ENCODE measurements at places on chromosomes 1 and 21.

DNA sequence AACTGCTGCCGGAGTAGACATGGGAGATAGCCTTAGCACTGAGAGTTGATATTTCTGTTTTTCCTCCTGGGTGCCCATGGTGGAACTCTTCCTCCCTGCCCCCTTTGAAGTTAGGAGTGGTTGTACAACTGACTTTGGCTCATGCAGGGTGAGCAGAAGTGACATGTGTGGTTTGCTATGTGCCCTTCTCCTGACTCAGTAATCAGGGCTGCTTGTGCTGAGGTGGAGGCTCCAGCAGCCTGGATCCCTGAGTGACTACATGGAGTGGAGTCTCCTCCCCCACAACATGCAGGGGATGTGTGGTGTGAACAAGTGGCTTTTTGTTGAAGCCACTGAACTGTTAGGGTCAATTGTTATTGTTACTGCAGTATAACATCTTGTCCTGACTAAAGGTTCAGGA is 261.6 kb downstream of the CAMTA1 start:
- DNase-seq, result peak; percentile 30

DNA sequence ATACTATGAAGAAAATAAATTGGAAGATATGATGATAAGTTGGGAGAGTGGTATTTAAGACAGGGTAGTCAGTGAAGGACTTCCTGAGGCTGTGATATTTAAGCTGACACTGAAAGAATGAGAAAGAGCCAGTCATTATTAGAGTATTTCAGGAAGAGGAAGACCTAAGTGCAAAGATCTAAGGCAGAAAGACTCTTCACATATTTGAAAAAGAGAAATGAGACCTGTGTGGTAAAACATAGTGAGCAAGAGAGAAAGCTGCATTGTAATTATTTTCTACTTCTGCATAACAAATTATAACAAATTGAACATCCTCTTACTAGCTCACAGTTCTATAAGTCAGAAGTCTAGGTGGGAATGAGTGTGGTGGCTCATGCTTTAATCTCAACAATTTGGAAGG is 34.6 kb upstream of the DOCK7 start:
- DNase-seq, result no peak

- DNase-seq, result peak; percentile 87
Observed at GRCh38 chr1:67390041-67390887, 39.9 kb downstream of the SERBP1 start.

DNA sequence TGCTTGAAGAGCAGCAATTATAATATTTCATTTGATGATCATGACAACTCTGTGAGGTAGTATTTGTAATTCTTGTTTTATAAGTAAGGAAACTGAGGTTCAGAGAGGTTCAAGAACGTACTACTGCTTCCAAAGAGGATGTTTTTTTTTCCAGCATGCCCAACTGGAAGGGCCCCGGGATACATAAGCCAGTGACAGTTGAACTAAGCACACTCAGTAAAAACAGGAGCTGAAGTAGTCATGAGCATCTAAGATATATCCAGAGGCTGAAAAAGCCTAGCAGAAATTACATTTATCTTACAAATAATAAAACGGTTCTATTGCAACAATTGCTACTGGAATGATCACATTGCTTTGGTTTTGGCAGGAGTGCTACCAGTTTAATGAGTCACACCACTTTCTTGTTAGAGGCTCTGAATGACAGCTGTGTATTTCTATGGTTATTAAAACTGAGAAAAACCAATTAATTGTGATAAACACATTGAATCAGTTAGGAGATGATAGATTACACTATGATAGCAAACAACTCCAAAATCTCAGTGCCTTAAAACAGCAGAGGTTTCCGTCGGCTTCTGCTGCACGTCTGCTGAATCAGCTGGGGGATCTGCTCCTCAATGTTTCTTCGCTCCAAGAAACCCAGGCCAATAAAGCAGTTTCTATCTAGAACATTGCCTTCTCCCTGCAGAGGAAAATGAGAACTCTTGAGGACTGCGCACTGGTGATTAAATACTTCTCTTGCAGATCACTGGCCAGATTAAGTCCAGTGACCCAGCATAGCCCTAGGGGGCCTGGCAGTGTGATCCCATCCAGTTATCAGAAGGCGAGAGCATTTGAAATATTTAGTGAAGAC is 522.7 kb downstream of the PLPP3 start:
- DNase-seq, result peak; percentile 88

DNA sequence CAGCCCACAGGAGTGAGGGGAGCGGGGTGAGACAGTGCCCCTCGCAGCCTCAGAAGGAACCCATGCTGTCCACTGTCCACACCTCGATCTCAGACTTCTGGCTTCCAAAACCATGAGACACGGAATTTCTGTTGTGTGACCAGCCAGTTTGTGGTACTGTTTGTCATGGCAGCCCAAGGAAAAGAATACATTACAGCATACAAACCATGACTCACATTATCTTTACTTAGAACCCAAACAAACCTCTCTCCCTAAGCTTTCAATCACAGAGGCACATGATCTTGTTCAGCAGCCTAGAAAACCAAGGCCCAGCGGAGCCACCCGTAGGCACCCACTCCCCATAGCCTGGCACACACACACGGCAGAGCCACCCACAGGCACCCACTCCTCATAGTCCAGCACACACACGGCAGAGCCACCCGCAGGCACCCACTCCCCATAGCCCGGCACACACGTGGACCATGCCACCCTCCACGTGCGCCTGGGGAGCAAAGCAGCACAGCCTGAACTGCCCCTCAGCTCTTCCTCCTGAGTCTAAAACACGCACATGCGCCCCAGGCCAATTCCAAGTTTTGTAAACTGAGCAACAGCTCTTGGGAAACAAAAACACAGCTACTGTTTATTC is 458 bp upstream of the KRTAP10-4 start:
- no peak for DNase-seq

GRCh38 chr1:42847721-42848460 is 1.5 kb downstream of the ZNF691 start:
- no peak for DNase-seq

- no peak for DNase-seq
Observed at GRCh38 chr21:22575165-22575584, 1577.0 kb downstream of the NCAM2 start.

DNA sequence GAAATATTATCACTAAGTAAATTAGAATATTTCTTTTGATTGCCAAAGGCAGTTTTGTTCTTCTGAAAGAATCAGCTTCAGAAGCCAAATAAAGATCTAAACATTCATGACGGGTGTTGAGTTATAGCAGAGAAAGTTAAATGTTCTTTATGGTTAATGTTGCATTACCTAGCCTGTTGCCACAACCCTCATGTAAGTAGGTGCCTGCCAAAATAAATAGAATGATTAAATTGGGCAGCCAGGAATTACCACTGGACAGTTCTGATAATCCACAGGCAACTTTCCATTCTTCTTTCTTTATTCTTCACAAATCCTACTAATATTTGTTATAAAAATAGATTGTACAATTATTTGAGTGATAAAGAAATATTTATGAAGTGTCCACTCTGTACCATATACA is 217.9 kb upstream of the NRIP1 start:
- DNase-seq, result no peak
